SJCRH30 (cell line): ENCODE measurements at places on chromosomes 1 and 21.

- peaks cover 53% of the 10 kb centered on the region for H3K36me3 ChIP-seq
- no peaks in the 10 kb centered on the region for H3K27me3 ChIP-seq
- no peak for DNase-seq
- no peaks in the 10 kb centered on the region for H3K4me1 ChIP-seq
These were observed 41.7 kb upstream of the PSMG1 start for GRCh38 chr21:39224930-39225329.

DNA sequence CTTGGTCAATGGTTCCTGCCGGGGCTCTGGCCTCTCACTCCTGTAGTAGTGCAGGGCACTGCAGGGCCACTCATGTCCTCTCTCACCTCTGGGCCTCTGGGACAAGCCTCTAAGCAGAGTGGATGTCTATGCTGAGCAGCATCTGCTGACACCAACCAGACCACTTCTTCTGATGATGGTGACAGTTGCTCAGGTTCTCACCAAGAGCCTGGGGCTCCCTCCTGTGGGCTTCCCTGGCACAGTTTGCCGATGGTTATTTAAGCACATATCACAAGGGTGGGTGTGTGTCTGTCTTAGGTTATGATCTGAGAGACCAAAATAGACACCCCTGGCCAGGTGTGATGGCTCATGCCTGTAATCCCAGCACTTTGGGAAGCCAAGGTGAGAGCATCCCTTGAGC lies 17.4 kb upstream of the GPR137B start:
- H3K4me3 ChIP-seq: no peak overlapping the region
- no peak overlapping the region for H3K27ac ChIP-seq
- H3K36me3 ChIP-seq: no peaks in the 10 kb centered on the region
- H3K27me3 ChIP-seq: no peaks in the 10 kb centered on the region

DNA sequence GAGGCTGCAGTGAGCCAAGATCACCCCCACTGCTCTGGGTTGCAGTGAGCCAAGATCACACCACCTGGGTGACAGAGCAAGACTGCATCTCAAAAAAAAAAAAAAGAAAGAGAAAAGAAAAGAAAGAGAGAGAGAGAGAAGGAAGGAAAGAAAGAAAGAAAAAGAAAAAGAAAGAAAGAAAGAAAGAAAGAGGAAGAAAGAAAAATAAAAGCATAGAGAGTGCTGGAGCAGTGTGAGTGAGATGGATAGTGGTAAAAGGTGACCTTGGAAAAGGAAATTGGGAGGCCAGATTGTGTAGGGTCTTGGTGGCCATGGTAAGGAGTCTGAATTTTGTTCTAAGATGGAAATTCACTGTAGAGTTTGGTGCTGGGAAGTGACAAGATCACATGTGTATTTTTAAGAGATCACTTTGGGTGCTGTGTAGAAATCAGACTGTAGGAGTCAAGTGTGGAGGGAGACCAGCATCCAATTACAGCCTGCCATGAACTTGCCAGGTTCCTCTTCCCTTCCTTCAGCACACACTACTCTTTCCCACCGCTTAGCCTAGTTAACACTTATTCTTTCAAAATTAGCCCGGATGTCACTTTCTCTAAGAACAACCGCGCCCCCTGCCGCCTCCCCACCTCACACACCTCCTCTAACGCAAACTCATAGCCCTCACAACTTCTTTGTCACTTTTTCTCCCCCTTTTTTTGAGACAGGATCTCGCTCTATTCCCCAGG lies 17.9 kb downstream of the MTX1 start:
- H3K4me1 ChIP-seq: peaks cover 3% of the 10 kb centered on the region
- peak overlapping the region; percentile 68 for H3K27ac ChIP-seq
- peak; percentile 81 for DNase-seq

GRCh38 chr1:1779691-1780597 lies 1.7 kb upstream of the NADK start:
- H3K4me1 ChIP-seq: peaks cover 9% of the 10 kb centered on the region
- H3K36me3 ChIP-seq: peaks cover 5% of the 10 kb centered on the region
- no peak overlapping the region for H3K27ac ChIP-seq
- no peak for DNase-seq
- no peak overlapping the region for H3K4me3 ChIP-seq

- no peak overlapping the region for H3K27ac ChIP-seq
- H3K27me3 ChIP-seq: no peaks in the 10 kb centered on the region
- no peak overlapping the region for H3K4me3 ChIP-seq
- no peaks in the 10 kb centered on the region for H3K4me1 ChIP-seq
These were observed 66.7 kb downstream of the WLS start for GRCh38 chr1:68165665-68166064.

DNA sequence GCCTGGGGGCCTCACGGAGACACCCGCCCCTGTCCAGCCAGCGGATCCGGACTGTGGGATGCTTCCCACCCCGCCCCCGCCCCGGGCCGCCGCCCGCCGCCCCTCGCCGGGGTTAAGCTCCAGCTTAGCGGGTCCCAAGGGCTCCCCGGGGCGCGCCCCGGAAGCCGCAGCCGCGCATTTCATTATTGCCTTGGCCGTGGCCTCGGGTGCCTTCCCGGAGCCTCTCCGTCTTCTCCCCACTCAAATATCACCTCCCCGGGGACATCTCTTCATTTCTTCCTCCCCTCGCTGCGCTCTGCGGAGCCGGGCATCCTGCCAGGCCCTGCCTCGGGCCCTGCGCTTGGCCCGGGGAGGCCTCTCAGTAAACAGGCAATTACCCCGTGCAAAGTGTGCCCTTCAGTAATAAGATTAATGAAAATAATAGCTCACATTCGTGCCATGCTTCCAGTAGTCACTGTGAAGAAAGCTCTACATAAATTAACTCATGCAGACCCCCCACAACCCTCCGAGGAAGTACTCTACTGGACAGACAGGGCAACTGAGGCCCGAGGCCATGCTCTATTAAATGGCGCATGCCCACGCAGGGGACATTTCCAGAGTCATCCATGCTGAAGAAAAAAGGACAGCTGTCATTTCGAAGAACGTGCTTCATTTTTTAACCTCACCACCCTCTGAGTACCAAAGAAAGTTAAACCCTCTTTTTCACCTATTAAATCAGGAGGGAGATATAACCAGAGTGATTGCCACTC lies 49.9 kb upstream of the LAPTM5 start:
- H3K36me3 ChIP-seq: no peaks in the 10 kb centered on the region
- peaks cover 68% of the 10 kb centered on the region for H3K4me1 ChIP-seq
- peak overlapping the region; percentile 54 for H3K27ac ChIP-seq

DNA sequence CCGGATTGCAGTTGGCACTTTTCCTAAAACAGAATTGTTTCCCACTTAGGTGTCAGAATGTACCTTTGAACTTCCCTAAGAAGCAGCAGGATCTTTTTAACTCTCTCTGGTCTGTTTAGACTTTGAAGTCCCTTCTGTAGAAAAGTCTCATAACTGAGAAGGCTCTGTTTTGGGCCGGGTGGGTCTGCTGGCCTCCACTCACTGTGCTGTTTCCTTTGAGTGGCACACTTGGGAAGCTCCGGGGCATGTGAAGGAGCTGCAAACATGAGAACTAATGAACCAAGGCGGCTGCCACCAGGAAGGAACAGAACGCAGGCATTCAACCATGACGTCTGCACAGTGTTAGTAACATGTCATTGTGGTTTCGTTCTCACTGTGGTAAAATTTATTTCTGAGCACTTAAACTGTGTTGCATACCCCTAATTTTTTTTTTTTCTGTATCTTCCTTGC lies 19.5 kb upstream of the NCMAP start:
- no peak overlapping the region for H3K27ac ChIP-seq
- no peak for DNase-seq
- no peaks in the 10 kb centered on the region for H3K27me3 ChIP-seq
- no peaks in the 10 kb centered on the region for H3K4me1 ChIP-seq
- H3K4me3 ChIP-seq: no peak overlapping the region
- no peaks in the 10 kb centered on the region for H3K36me3 ChIP-seq

DNA sequence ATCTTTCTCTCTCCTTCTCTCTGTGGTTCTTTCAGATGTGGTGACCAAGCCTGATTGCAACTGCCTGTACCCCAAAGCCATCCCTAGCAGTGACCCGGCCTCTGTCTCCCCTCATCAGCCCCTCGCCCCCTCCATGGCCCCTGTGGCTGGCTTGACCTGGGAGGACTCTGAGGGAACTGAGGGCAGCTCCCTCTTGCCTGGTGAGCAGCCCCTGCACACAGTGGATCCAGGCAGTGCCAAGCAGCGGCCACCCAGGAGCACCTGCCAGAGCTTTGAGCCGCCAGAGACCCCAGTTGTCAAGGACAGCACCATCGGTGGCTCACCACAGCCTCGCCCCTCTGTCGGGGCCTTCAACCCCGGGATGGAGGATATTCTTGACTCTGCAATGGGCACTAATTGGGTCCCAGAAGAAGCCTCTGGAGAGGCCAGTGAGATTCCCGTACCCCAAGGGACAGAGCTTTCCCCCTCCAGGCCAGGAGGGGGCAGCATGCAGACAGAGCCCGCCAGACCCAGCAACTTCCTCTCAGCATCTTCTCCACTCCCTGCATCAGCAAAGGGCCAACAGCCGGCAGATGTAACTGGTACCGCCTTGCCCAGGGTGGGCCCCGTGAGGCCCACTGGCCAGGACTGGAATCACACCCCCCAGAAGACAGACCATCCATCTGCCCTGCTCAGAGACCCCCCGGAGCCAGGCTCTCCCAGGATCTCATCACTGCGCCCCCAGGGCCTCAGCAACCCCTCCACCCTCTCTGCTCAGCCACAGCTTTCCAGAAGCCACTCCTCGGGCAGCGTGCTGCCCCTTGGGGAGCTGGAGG lies 12.7 kb downstream of the CSF1 start:
- no peaks in the 10 kb centered on the region for H3K4me1 ChIP-seq
- peak; percentile 41 for DNase-seq
- H3K27me3 ChIP-seq: no peaks in the 10 kb centered on the region
- H3K36me3 ChIP-seq: no peaks in the 10 kb centered on the region
- H3K4me3 ChIP-seq: peak overlapping the region; percentile 49

DNA sequence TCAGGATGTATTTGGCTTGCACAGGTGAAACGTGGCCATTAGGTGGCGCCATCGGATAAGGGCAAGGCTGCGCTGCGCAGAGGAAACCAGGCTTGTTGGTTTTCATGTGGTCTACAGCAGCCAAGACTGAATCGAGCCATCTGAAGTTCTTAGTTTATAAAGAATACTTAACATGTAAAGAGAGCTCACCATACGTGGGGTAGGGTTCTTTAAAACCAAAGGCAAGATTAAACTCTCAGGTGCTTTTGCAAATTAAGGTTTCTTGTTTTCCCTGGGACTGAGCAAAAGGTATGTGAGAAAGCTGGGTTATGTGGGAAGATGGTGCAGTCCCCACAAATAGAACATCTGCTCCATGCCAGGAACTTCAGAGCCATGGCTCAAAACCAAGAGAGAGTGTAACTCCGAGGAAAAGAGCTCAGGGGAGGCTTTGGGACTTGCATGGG lies 9.3 kb downstream of the MASP2 start:
- no peaks in the 10 kb centered on the region for H3K27me3 ChIP-seq
- DNase-seq: peak; percentile 94
- no peak overlapping the region for H3K4me3 ChIP-seq
- no peak overlapping the region for H3K27ac ChIP-seq
- H3K4me1 ChIP-seq: no peaks in the 10 kb centered on the region

DNA sequence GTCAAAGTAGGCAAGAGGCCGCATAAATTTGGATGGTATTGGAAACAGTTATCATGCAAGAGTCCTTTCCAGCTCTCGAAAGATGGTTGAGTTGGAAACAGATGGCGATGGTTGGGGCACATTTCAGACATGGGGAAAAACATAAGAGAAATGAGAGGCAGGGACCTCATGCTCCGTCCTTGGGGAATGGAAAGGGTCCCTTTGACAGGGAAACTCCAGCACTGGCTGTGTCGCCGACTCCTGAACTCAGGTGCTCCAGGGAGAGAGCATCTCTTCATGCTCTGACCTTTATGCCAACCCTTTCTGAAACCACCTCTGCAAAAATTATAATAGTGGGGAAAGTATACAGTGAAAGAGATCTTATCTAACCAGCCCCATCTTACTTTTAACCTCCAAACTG lies 36.8 kb upstream of the COL6A2 start:
- no peaks in the 10 kb centered on the region for H3K4me1 ChIP-seq
- H3K27me3 ChIP-seq: no peaks in the 10 kb centered on the region
- no peak for DNase-seq

GRCh38 chr1:172401892-172402291 lies 18.6 kb upstream of the C1orf105 start:
- no peak overlapping the region for H3K27ac ChIP-seq
- no peak overlapping the region for H3K4me3 ChIP-seq
- no peak for DNase-seq

DNA sequence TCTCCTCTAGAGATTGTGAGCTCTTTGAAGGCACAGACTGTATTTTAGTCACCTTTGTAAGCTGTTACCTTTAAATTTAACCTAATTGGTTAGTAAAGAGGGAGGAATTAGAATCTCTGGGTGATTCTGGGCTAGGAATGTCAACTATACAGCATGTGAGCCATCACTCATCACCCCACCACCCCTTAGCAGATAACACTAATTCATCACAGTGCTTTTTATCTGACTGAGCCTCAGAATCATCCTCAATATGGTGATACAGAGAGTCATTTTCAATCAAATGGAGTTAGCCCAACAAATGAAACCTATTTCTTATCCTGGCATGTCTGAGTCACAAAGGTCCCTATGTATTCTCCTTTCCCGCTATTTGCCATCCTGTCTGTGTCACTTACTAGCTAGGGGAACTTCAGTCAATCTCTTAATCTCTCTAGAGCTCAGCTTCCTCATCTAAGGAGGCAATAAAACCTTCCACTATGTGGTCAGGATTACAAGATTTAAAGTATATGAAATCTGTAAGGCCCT lies 13.3 kb downstream of the KCNJ10 start:
- no peak overlapping the region for H3K27ac ChIP-seq
- no peaks in the 10 kb centered on the region for H3K4me1 ChIP-seq
- DNase-seq: no peak
- H3K36me3 ChIP-seq: no peaks in the 10 kb centered on the region
- no peak overlapping the region for H3K4me3 ChIP-seq

- no peak overlapping the region for H3K4me3 ChIP-seq
- H3K27me3 ChIP-seq: no peaks in the 10 kb centered on the region
- DNase-seq: no peak
- no peaks in the 10 kb centered on the region for H3K4me1 ChIP-seq
- H3K27ac ChIP-seq: no peak overlapping the region
These were observed 10.6 kb downstream of the GBP5 start for GRCh38 chr1:89261926-89262515.

GRCh38 chr1:165877940-165878556 lies 50.6 kb downstream of the UCK2 start:
- no peak overlapping the region for H3K27ac ChIP-seq
- DNase-seq: no peak
- peaks cover 4% of the 10 kb centered on the region for H3K36me3 ChIP-seq

DNA sequence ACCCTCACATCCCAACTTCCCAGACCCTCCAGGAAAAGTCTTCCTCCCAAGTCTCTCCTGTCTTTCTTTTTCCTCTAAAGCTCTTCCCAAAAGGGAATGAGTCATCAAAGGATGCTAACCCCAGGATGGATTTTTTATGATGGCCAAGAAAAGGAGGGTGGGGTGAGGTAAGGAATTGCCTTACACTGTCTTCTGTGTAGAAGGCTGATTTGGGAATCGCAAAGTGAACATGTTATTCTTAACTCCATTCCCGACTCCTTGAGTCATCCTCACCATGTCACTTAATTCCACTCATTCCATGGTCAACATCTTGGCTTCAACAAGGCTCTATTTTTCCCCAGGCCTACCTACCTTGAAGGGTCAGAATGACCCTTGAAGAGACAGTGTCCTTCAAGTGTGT lies 44.0 kb downstream of the TBX15 start:
- H3K27ac ChIP-seq: no peak overlapping the region
- H3K4me1 ChIP-seq: peaks cover 24% of the 10 kb centered on the region
- DNase-seq: no peak
- H3K36me3 ChIP-seq: peaks cover 12% of the 10 kb centered on the region; the same call in 1 of the 2 replicates
- no peaks in the 10 kb centered on the region for H3K27me3 ChIP-seq
- H3K4me3 ChIP-seq: no peak overlapping the region
